ENCODE measurements at places on chromosomes 13 and 19. TPM values are rescaled to one million over a fixed set of nuclear protein-coding genes. Genes with fewer than 3 reads are reported as not detected.

Gene MRPL4
- 68.1 TPM for total RNA-seq

Gene SPTBN4
- not detected for total RNA-seq

Gene ATP11A
- 62.1 TPM for total RNA-seq

Gene CEACAM7
- total RNA-seq, result not detected

Gene THSD8
- total RNA-seq, result not detected

Gene ZNF471
- 2.2 TPM for total RNA-seq

Gene KLK15
- not detected for total RNA-seq

Gene HRC
- total RNA-seq, result not detected

Gene CCDC8
- total RNA-seq, result 3.3 TPM

Gene TMED1
- 50.2 TPM for total RNA-seq

Gene GRK1
- not detected for total RNA-seq

Gene LIPE
- total RNA-seq, result 10.7 TPM

Gene APOC4
- total RNA-seq, result not detected

Gene KLK3
- not detected for total RNA-seq

Gene KRI1
- total RNA-seq, result 7.7 TPM

Gene KCNJ14
- total RNA-seq, result 1.2 TPM

Gene GNG8
- total RNA-seq, result not detected

Gene ZMYM2
- 29.8 TPM for total RNA-seq

Gene ABCC4
- total RNA-seq, result 12.9 TPM

Gene LRRC63
- total RNA-seq, result 0.06 TPM

Gene ZIC2
- not detected for total RNA-seq

Gene C2CD4C
- total RNA-seq, result 0.44 TPM

Measured in glomerular endothelial cell (primary cell).